CD4-positive, alpha-beta T cell treated with Interleukin-4 for 4 hours (primary cell): ENCODE measurements at places on chromosomes 4 and X.

- DNase-seq = no peak
These were observed 95.7 kb upstream of the MAOA start for GRCh38 chrX:43560247-43560946.

DNA sequence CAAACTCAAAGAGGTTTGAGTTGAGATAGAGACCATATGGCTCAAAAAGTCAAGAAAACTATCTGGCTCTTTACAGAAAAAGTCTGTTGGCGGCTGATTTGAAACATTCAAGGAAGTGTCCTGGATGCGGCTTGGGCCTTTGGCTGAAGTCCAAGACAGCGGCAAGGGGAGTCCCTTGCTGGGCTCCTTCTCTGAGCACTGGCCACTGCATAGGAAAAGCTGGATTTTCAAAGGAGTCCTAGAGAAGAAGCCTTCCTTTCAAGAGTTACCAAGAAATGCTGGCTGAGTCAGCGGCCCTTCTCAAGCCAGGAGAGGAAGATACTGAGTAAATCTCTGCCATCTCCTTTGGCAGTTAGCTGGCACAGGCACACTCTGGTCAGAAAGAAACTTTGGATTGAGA lies 12.1 kb downstream of the APLN start:
- DNase-seq = no peak

DNA sequence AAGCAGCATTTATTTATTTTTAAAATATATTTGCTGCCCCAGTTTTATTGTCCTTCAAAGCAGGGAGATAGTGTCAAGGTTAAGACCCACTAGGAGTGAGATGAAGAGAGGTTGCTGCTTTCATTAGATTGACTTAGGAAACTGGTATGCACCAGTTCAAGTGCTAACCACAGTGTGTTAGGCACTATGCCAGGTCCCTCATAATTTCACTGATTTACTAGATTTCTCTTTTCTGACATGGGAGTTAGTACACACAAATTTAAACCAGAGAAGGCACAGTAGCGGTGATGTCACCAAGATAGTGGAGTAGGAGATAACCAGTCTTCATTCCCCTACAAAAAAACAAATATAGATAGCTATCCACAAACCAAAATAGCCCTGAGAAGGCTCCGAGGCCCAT lies 14.3 kb downstream of the RRAGB start:
- DNase-seq = no peak

DNA sequence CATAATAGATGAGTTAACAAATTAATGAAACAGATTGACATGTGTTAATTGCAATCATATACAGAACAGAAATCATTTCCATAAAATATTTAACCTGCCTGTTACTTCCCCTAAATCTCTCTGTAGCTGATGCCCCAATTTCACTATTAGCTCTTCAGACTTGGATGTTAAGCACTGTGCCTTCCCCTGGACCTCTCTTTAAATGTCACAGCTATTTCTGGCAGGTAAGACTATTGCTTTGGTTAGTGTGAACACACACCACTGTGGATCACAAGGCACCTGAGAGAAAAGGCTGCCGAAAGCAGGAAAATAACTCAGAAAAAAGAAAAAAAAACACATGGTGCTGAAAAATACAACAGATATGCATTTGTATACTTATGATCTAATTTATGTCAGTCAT lies 91.3 kb downstream of the SNCA start:
- no peak for DNase-seq

- peak; percentile 90 for DNase-seq
These were observed 72.4 kb downstream of the COQ2 start for GRCh38 chr4:83212041-83212851.

- no peak for DNase-seq
These were observed 43.0 kb downstream of the ADD1 start for GRCh38 chr4:2886622-2887021.

GRCh38 chrX:107750861-107751445 lies 24.6 kb downstream of the TSC22D3 start:
- no peak for DNase-seq

GRCh38 chrX:29012867-29013266 lies 425.6 kb downstream of the IL1RAPL1 start:
- no peak for DNase-seq

DNA sequence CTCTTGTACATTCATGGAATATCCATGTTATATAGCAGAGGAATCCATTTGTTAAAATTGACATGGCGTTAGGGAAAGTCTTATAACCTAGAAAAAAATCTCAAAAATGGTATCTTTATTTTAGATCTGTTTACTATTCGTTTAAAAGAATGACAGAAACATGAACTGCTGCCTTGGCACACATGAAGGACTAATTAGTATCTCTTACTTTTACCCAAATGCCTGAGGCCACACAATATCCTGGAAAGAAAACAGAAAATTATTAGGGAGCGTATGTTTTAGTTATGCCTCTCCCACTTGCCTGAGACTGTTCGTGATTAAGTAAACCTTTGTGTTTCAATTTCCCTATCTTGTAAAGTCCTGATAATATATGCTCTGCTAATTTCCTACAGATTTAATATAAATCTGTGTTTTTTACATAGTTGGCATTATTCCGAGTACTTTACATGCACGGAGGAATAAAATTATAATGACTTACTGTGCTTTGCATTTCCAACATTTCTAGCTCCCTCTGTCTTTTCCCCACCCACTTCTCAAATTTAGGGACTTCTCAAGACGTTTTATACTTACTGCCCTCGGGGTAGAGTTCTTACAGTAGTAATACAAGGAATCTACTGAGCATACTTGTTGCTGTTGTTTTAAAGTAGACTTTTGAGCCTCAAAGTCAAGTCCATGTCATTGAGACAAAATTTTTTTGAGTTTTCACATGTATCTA lies 147.3 kb downstream of the VEGFC start:
- no peak for DNase-seq

- DNase-seq = no peak
These were observed 39.6 kb downstream of the PTCHD1 start for GRCh38 chrX:23374291-23374690.

DNA sequence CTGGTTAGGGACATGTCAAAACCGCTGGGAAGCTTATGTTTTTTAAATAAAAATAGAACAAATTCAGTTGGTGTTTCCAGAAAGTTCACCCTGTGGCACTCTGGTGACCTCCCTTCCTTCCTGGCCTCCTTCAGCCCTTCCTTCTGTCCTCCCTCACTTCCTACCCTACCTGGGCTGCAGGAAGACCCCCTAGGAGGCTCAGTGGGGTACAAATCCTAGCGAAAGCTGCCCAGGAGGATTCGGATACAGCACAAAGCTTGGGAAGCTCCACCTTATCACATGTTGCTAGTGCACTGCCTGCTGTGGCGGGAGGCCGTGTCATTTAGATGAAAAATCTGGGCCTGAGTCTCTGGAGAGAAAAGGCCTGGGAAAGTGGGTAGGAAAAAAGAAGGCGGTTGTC lies 60.5 kb downstream of the FHDC1 start:
- no peak for DNase-seq

- no peak for DNase-seq
These were observed 353.8 kb downstream of the MAPK10 start for GRCh38 chr4:86006057-86006456.

DNA sequence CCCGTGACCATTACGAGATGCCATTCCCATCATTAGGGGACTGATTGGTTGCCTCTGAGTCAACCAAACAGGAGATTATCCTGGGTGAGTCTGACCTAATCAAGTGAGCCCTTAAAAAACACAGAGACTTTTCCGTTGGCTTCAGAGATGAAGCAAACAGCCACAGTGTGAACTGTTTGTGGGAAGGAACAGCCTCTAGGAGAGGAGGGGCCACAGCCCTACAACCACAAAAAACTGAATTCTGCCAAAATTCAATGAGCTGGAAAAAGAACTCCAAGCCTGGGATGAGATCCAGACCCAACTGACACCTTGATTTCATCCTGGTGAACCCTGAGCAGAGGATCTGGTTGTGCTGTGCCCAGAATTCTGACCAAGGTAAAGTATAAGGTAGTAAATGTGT lies 31.3 kb upstream of the TBL1X start:
- DNase-seq = no peak

- peak; percentile 42 for DNase-seq
These were observed 9.4 kb downstream of the UVSSA start for GRCh38 chr4:1356181-1356998.

DNA sequence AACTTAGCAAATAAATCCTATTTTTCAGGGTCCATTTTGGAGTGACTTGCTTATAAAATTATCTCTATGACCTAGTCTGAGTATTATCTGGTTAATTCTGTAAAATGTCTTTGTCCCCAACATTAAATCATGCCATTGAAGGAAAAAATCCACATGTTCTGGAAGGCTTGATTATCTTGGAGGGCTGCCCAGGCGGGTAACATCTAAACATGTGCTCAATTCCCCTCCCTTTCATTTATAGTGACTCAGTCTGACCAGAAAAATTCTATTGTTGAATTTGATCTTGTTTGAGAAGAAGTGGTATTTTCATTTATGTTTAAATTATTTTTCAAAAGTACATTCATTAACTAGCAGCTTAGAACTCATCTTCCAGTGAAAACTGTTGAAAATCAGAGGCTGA lies 55.4 kb upstream of the SLC10A7 start:
- no peak for DNase-seq

GRCh38 chrX:138925330-138925729 lies 213.8 kb upstream of the FGF13 start:
- no peak for DNase-seq

GRCh38 chrX:148947399-148947975 lies 447.1 kb downstream of the AFF2 start:
- DNase-seq = no peak

GRCh38 chrX:21996872-21997455 lies 35.2 kb upstream of the PHEX start:
- no peak for DNase-seq

GRCh38 chr4:183229397-183229796 lies 90.7 kb downstream of the CLDN22 start:
- DNase-seq = no peak

- DNase-seq = no peak
These were observed 3.9 kb downstream of the SPON2 start for GRCh38 chr4:1168191-1169101.

DNA sequence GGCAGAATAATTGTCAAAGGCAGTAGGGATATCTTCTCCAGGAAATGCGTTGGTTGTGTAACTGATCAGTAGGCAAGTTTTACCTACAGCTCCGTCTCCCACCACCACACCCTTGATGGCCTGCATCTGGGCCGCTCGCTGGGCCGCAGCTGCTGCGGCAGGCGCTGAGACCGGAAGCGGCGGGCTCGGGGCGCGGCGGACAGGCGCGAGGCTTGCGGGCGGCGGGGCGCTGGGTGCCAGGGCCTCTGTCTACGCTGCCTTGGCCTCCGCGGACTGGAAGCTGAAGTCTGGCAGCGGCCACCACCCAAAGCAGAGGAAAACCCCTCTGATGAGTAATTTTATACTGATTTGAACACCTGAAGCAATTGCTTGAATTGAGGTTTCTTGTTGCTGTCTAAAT lies 124.2 kb upstream of the ZIC3 start:
- no peak for DNase-seq

GRCh38 chr4:65789341-65789740 lies 119.1 kb upstream of the EPHA5 start:
- DNase-seq = no peak

- DNase-seq = no peak
These were observed 49.0 kb downstream of the PRDM5 start for GRCh38 chr4:120873554-120873953.

DNA sequence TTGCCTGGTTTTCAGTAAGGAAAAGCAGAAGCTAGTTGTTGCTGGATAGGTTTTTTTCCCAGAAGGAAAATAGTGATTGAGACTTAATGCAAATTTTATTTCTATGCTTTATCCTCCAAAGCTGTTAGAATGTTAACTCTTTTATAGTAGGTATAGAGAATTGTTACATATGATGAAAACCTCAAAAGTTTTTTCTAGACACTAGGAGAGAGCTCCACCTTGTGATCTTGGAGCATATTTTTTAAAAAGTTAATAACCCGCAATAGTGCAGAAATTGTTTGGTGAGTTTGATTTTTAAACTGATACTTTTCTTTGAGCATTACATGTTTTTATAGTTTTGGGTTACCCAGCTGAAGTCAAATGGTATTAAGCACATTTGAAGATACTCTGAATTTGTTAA lies 56.5 kb downstream of the STAG2 start:
- no peak for DNase-seq

DNA sequence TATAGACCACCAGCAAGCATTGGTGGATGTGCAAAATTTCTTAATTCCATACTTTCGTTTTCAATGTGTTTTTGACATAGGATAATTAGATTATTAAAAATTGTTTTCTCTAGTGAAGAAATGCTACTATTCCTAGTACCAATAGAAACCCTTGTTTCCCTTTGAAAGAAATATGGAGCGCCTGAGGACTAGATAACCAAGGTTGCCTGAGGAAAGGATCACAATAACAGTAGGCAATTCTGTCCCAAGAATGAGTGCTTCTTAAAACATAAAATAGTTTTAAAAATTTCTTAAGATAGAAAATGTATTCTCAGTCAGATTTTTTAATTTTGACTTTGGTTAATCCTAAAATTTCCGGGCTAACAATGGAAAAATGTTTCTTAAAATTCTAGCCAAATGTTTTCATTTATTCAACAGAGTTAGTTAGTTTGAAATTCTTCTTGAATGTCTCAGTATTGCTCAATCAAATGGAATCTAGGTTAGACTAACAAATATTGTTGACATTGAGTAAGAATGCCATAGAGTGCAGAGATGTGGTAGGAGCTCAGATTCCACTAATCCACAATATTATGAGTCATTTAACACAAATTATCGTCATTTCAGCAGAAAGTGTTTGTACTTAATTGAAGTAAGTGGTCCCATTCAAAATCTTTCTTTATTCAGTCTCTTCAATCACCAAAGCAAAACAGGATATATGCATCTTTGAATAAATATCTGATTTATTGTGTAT lies 666.0 kb downstream of the GRID2 start:
- DNase-seq = no peak

- no peak for DNase-seq
These were observed 66.1 kb downstream of the MAGEA10 start for GRCh38 chrX:152072236-152072635.

DNA sequence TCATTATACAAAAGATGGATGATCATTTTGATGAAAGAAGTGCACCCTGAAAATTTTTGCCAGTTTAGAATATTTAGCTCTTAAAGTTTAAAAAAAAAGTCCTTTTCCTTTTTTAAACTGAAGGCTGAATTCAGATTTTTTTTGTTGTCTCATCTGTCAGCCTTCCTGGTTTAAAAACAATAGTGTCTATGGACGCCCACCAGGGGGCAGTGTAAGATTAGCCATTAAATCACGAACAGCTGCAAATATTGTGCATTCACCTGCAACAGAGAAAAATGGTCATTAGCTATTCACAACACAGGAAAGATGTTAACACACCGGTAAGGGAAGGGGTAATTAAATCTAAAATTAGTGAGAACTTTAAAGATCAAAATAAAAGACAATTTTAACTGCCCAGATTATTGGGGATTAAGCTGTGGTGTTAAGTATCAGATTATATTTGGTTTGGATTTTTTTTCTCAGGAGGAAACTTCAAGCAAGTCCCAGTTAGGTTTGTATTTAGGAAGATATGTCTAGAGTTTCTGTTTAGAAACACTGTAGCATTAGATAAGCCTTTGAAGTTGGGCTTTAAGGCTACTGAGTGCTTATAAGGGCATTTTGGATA lies 4.4 kb upstream of the CXorf38 start:
- DNase-seq = peak; percentile 70

DNA sequence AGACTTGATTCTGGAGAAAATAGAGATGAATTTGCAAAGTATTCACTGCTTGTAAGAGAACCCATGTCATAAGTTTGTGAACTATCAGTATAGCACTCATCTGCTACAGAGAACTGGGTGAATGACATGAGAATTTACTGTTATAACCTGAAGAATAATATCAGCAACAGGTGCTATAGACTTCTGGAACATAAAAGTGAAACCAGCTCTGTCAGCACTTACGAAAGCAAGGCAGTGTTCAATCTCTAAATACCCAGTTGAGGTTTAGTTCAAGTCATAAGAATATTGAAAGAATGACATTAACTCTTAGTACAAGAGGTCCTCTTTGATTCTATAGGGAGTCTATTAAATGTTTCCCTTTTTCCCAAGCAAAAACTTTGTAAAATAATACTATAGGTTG lies 232.9 kb upstream of the ANKRD50 start:
- DNase-seq = no peak
